Fibroblast of skin of back (primary cell): ENCODE measurements at places on chromosomes 5 and 9.

DNA sequence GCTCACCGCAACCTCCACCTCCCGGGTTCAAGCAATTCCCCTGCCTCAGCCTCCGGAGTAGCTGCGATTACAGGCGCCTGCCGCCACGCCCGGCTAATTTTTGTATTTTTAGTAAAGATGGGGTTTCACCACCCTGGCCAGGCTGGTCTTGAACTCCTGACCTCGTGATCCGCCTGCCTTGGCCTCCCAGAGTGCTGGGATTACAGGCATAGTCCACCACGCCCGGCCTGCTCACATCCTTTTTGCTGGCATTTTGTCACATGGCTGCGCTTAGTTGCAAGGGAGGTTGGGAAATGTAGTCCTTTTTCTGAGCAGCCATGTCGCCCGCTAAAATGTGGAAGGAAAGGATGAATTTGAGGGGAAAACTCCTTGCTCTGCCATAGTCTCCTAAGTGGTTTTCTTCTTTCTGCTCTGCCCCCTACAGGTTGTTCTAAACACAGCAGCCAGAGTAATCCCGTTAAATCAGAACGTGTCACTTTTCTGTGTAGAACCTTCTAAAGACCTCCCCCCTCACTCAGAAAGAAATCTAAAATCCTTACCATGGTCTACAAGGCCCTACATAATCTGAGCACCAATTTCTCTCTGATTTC lies 57.8 kb upstream of the HSPA9 start:
- peak; percentile 84 for DNase-seq

GRCh38 chr5:148393390-148393741 lies 9.6 kb downstream of the FBXO38 start:
- DNase-seq, result no peak

- DNase-seq, result no peak
Observed at GRCh38 chr5:69170495-69170894, 3.5 kb downstream of the CCNB1 start.

DNA sequence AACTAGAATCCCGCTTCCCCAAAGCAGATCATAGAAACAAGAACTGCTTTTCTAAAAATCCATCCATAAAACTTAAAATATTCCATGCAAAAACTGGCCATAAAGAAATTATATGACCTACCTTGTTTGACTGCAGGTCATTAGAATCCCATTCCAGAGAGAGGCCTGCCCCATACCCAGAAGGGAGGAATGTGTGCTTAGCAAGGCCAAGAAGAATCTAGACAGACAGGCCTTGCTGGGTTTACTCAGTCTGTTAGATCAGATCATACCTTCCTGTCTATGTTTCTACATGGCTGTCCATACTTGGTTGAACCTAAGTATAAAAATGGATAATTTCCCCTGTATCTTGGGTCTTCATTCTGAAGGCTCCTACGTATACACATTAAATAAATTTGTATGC lies 358.8 kb upstream of the TRPC7 start:
- DNase-seq, result no peak

DNA sequence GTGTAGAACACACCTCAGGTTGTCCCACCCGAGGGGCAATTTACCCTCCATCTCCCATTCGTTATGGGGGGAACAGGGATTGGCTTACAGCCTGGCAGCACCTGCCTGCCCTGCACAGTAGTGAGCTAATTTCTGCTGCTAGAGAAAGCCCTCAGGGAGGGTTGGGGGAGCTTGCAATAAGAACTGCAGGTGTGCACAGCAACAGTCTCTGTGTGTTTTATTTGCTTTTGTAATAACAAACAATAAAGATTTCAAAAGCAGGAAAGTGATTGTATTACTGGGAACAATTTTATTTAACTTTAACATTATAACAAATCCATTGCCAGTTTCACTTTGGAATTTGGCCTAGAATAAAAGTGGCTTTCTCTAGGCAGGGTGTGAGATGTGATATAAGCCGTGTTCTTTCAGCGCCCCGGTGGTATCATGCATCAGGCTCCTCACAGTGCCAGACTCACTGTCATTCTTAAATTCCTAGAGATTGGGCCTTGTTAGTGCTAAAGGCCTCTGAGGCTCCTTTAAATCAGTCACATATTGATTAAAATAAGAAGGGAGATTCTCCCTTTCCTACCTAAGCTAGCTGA lies 81.1 kb downstream of the RMI1 start:
- DNase-seq, result no peak

DNA sequence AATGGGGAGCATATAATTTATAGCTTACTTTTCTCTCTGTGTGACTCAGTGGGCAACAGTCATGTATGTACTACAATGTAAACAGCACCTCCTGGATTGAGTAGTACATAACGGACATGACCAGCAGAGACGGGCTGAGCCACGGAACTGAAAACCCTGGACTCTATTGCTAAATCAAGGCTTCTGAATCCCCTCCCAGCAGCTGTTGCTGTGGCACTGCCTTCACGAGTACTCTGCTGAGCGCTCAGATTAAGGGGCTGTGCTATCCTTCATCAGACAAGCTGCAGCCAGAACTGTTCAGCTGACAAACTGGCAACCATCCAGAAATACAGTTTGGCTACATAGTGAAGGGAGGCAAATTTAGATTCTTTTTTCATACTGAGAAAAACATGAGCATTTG lies 131.3 kb upstream of the CCDC180 start:
- no peak for DNase-seq

- no peak for DNase-seq
Observed at GRCh38 chr9:130260816-130261765, 4.5 kb upstream of the HMCN2 start.

- DNase-seq, result no peak
Observed at GRCh38 chr9:71774920-71775319, 6.6 kb upstream of the CEMIP2 start.

- DNase-seq, result no peak
Observed at GRCh38 chr5:122844136-122844909, 1.1 kb upstream of the SNX24 start.

DNA sequence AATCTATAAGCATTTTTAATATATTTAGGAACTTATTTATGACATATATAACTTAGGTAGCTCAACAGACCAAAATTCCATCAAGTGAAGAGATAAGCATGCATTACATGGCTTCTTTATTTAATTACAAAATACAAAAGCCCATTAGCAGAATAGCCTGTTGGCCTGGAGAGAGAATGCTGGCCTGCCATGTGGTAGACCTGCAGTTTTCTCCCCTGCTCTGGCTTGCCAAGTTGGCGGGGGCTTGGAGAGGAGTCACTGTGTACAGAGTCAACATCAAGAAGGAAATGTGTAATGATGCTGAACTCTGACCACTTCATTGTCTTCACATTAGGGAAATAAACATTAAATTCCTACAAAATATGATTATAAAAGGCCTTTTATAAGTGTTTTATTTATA lies 69.8 kb upstream of the CNTLN start:
- DNase-seq, result peak; percentile 4

GRCh38 chr9:128341435-128341849 lies 1.1 kb downstream of the SLC27A4 start:
- peak; percentile 73 for DNase-seq

- peak; percentile 75 for DNase-seq
Observed at GRCh38 chr9:4086119-4087090, 213.5 kb downstream of the GLIS3 start.

GRCh38 chr5:103397739-103398581 lies 139.4 kb downstream of the MACIR start:
- peak; percentile 35 for DNase-seq

DNA sequence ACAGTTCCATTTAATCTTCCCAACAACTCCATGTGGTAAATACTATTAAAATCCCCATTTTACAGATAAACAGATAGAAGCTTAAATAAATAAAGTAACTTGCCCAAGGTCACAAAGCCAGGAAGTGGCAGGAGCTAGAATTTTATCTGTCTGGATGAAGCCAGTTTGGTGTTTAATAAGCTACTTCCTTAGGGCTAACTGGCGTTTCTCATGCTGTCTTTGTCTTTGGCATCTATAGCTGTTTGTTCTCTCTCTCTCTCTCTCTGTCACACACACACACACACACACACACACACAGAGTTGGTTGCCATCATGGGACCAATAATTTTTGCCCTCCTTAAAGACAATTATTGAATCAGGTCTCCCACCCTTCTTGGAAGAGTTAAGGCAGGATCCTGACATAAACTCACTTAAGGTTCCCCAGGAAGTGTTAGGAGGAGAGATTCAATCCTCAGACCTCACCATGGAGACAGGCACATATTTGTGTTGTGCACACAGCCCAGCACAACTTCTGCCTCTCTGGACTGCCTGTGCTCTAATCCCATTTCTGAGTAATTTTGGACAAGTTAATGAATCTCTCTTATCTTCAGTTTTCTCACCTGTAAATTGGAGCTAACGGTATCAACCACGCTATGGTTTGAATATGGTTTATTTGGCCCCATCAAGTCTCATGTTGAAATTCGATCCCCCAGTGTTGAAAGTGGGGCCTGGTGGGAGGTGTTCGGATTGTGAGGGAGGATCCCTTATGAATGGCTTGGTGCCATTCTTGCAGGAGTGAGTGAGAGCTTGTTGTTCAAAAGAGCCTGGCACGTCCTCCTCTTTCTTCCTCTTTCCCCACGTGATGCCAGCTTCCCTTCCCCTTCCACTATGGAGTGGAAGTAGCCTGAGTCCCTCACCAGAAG lies 8.3 kb upstream of the ADRA1B start:
- no peak for DNase-seq

GRCh38 chr9:134346151-134346550 lies 19.9 kb downstream of the RXRA start:
- DNase-seq, result peak; percentile 31

DNA sequence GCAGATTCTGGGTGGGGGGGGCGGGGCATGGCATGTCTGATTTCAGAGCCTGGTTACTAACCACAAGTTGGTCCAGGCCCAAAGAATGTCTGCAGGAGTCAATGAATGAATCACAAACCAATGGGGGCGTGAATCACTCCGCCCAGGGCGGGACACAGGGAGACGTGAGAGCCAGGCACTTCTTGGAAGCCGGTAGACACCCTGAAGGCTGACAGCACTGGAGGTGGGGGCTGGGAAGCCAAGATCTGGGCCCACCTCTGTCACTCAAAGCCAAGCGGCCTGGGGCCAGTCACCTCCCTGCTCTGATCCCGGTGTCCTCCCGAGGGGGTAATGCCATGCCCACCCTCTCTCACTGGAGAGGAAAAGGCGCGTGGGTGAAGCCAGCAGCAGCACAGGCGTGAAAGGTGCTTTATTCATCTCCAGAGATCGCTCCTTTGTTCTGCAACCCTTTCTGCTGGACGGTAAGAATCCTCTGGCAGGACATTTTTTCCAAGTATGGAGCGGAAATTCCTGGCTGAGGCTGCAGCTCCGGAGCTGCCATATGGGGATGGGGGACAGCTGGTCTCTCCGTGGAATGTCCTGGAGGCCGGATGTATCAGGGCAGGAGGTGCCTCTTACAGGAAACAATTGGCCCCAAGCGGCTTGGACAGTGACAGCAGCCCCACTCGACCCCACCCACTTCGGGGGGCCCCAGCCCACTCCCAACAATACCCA lies 85.0 kb downstream of the STK10 start:
- DNase-seq, result peak; percentile 99

- DNase-seq, result no peak
Observed at GRCh38 chr5:127858116-127858784, 155.1 kb downstream of the CCDC192 start.

DNA sequence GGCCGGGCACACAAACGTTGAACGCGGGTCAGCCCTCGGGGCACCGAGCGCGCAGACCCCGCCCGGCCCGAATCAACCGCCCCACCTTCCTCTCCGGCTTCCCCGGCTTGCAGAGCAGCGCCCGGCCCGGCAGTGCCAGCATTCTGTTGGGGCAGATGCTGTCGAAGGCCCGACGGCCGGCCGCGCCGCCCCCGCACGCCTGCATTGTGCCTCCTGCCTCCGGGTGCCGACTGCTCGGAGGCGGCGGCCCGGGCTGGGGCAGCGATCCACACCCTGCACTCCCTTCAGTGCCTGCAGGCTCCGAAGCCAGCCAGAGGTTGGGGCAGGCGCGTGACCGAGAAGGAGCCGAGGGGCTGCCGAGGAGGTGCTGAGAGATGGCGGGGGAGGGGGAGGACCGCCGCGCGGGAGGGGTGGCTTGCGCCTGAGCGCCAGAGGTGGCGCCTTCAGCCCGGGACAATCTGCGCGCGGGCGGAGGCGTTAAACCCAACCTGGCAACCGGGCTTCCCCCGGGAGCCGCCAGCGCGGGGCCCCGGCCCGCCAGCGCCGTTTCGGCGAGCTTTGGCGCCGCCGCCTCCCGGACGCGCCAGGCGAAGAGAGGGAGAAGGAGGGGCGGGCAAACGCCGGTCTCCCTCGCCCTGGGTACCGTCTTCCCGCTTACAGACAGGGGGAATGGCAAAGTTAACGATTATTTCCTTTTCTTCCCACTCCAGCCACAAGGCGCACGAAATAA lies at the start of gene MCIDAS:
TSS of gene MCIDAS (minus strand) at position 382 of the 730 bp plus-strand sequence. CDS start at position 205, 177 bp downstream.
- peak; percentile 32 for DNase-seq

DNA sequence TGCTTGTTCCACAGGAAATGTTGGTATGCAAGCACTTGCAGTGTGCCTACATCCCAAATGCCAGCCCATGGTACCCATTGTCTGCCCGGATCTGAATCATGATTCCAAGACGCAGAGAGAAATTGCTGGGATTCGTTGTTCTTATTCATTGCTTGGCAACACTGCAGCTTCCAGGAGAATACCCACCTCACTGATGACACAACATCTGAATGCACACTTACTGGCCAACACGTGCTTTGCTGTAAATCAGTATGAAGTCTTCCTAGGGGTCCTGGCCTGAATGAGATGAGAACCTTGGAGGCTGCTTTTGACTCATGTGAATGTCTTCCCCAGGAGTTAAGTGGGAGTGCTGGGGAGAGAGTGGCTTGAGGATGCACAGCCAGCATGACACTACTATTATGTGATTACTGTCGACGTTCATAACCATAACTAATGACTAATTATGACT lies 11.6 kb downstream of the SRD5A1 start:
- DNase-seq, result no peak

GRCh38 chr9:73176450-73176875 lies 24.8 kb downstream of the ANXA1 start:
- DNase-seq, result peak; percentile 78

GRCh38 chr9:85944672-85945071 lies 3.7 kb downstream of the NAA35 start:
- DNase-seq, result no peak

DNA sequence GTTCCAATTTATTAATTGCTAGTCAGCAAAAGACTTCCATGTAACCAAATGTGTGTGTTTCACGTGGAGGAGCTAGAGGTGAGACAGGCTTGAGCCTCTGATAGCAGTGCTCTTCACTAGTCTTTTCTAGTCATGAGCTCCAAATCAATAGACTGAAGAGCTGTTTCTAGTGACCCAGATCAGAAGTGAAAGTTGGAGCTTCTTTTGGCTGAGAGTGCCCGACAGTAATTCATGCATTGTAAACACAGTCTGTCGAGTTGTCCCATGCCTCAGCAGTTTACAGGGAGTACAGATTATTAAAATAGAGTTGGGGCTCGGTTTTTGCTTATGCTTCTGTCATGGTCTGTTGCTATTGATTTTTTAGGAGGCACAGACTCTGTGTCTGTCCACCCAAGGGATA lies 793.1 kb downstream of the DTWD2 start:
- no peak for DNase-seq

GRCh38 chr9:81633952-81634854 lies 55.1 kb downstream of the TLE1 start:
- no peak for DNase-seq

DNA sequence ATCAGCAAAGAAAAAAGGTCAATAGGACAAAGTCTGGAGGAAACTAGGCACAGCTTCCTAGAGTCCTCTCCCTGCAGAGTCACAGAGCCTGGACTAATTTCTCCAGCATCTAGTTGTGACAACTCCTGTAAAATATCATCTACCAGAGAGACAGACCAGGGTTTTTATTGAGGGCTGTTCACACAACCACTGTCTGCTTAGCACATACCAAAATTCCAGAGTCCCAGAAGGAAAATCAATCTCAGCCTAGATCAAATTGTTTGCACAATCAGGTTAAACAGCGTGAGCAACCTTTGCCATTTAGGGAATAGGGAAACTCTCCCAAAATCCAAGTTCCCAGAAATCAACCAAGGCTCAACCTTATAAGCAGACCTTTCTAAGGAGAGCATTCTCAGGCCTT lies 190.3 kb downstream of the SYK start:
- DNase-seq, result peak; percentile 57
